Stimulated activated CD4-positive, alpha-beta T cell treated with anti-CD3 and anti-CD28 coated beads, Interleukin-1b, Interleukin-23, amount 100 ng/mL, for 1 hour (primary cell): ENCODE measurements at places on chromosomes 1 and 21.

DNA sequence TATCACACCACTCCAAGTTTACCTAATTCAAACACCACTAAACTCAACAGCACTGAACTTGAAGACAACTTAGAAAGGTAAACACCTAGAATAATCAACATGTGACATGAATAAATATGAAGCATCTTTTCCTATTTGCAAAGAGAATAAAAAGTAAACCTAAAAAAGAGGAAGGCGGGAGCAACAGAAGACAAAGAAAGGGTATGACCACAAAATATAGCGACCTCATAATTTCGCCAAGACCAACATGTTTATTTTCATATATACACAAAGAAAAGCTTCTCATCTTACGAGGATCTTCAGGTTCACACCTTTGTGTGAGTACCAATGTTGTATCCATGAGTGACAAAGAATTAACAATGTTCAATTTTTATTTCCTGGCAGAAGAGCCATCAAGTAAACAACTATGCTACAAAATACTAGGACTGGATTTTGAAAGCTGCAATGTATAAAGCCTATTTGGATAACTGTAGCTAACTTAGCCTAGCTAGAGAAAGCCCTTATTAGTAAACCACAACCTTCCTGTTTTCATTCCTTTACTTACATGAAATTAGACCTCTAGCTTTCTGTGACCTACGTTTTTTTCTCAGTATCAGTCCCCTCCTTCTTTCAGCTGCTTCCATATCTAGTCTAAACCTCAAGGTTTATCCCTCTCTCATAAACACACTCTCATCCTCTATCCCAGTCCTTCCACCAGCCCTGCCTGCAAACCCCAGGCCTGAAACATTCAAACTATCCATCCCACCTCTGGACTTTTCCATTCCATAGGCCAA lies 21.3 kb upstream of the PHTF1 start:
- DNase-seq = no peak

DNA sequence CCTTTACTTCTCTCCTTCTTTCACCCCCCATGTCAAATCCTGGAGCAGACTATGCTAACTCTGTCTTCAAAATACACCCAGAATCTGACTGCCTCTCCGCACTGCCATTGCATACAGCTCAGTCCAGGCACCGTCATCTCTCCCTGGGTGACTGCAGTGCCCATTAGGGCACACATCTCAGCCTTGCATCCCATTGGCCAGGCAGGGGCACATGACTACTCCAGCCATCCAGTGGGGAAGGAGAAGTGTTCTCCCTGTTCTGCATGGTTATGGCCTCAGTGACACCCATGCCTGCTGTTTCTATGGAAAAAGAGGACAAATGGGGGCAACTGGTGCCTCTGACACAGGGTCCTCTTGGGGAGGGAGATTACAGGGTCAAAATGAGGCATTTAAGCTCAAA lies 270.5 kb downstream of the MATN1 start:
- DNase-seq = no peak

- DNase-seq = no peak
These were observed 39.7 kb downstream of the HUNK start for GRCh38 chr21:31912501-31912900.

DNA sequence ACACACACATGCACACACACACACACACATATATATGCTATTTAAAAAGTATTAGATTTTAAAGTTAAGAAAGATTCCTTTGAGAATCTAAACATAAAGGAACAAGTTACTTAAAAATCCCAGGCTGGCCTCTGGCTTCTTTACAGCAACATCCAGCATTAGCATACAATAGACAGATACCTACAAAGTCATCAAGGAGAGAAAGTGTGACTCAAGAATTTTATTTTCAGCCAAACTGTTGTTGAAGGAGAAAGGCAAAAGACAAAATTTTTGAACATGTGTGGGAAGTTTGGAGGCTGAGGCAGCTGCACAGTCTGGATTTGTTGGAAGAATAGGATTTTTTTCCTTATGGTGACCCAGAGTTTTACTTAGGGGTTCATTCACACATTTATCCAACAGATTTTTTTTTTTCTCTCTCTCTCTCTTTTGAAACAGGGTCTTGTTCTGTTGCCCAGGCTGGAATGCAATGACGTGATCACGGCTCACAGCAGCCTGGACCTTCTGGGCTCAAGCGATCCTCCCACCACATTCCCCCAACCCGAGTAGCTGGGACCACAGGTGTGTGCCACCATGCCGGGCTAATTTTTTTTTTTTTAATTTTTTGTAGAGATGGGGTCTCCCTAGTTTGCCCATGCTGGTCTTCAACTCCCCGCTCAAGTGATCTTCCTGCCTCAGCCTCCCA lies 24.0 kb upstream of the SPOCD1 start:
- DNase-seq = no peak

DNA sequence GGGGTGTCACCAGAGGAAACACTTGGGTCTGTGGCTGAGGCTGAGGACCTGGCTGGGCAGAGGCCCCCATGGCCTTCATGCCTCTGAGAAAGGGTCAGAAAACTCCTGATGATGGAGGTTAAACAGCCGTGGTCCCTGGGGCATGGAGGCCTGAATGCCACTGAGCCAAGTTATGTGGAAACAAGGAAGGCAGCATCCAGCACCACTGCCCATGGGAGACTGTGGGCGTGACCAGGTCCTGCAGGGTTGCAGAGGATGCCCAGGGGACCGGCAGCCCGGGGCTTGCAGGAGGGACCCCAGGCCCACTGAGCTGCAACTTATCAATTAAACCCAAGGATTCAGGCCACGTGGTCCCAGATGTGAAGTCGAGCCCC lies 18.9 kb upstream of the COL6A2 start:
- no peak for DNase-seq

DNA sequence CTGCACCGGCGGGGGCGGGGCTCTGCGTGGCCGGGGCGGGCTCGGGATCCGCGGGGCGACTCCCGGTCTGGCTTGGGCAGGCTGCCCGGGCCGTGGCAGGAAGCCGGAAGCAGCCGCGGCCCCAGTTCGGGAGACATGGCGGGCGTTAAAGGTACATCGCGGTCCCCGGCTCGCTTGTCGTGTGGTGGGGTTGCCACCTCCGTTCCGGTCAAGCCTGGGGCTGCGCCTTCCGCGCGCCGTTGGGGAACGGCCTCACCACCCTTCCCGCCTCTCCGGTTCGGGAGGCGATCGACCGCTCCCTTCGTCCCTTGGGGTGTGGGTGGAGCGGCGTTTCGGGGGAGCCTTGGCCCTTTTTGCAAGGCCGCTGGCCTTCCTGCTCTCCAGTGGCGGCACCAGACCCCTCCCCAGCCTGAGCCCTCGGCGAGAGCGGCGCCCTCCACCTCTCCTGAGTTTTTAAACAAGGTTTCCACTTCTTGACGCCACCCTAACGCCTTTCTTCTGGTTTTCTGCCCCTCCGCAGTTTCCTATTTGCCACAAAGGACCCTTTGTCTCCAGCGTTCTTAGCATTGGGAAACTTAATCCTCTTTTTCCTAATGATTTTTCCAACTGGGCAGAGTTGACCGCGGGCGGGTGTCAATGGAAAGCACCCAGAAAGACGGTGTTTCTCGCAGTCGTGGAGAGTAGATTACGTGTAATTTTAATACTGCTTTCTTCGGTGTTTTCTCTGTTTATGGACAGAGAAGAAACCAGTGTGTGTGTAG lies at the start of the genes LEPR and LEPROT:
TSS of gene LEPR (plus strand) at position 79 of the 761 bp plus-strand sequence. CDS start 144,898 bp downstream, outside the sequence.
TSS of gene LEPROT (plus strand) at position 79 of the 761 bp plus-strand sequence. CDS start at position 136, 57 bp downstream.
- DNase-seq = no peak

GRCh38 chr1:886760-887159 lies 37.0 kb upstream of the SAMD11 start:
- DNase-seq = no peak

DNA sequence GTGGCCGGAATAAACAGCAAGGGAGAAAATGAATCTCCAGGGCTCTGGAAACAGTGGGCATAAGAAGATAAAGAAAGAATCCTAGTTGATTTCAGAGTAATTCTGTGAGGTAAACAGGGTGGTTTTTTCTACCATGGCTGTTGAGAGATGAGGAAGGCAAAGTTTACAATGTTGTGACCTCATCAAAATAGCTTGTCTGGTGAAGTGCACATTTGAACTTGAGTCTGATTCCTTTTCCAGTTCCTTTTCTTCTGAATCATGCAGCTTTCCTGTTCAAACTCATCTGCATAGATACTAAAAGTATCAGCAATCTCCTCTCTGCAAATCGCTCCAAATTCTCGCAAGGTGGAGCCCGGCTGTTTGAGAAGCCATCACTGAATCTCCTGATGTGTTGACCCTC lies 161.7 kb downstream of the PLPP3 start:
- no peak for DNase-seq

GRCh38 chr1:108080448-108080847 lies 115.5 kb upstream of the VAV3 start:
- DNase-seq = no peak

DNA sequence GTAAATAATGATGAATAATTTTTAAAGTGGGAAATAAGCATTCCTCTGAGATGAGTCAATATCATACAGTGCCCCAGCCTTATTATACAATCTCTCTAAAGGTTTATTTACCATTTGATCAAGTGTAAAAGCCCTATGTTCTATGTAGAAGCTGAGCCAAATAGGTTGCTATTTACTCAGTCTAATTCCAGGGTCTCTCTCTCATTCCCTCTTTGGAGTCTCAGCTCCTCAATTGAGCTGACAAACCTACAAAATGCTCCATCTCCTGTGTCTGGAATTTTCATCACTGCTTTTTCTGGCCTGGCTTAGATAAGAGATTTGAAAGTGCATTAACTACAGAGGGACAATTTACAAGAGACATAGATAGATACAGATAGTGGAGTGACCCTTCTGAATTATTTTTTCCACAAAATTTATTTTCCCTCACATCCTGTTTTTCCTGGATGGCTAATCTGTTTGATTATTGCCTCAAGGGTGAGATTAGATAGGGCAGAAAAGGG lies 24.8 kb upstream of the USH2A start:
- no peak for DNase-seq

DNA sequence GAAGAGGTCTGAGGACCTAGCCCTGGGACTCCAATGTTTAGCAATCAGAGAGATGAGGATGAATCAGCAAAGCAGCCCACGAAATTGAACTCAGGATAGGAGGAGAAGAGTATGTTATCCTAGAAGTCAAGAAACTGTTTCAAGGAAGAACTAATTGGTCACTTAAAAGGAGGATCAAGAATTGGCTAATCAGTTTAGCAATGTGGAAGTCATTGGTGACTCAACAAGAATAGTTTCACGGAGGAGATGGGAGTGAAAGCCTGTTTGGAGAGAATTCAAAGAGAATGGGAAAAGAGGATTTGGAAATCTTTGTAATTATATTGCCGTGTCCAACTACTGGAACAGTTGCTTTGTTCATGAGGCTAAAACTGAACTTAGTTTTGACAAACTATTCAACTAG lies 7.4 kb downstream of the HMCN1 start:
- no peak for DNase-seq

GRCh38 chr1:119738100-119738720 lies 26.5 kb downstream of the PHGDH start:
- no peak for DNase-seq

- no peak for DNase-seq
These were observed 409.8 kb downstream of the MATN1 start for GRCh38 chr1:30313584-30313983.

- no peak for DNase-seq
These were observed 206.6 kb downstream of the PBX1 start for GRCh38 chr1:164765557-164765956.

- no peak for DNase-seq
These were observed 239.1 kb downstream of the USP25 start for GRCh38 chr21:15968776-15969310.

DNA sequence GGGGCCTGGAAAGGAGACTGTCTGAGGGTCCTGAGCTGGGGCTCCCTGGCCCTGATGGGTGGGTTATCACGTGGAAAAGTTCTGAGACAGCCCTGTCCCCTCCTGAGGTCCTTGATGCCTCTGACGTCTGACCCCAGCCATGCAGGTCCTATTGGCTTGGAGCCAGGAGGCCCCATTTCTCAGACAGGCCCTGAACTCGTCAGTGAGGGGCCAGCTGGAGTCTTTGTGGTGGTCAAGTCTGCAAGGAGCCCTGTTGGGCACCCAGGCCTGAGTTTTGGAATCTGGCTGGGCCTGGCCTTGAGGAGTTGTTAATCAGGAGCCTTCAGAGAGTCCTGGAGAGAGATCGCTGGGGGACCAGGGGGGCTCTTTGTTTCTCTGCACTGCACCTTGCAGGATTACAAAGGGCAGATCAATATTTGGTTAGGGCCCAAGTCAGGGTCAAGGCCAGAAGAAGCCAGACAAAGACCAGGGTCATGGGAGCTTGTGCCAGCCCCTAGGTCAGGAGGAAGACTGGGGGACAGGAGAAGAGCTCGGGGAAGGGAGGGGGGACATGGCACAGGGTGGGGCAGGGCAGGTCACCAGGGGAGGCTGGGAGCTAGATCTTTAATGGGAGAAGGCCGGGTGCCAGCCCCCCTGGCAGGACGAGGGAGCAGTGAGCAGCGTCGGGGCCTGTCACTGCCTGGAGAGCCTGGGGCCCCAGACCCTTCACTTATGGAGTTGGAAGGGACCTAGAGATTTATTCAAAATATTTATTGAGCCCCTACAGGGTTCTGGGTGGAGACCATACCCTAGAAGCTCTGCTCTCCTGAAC lies 83.2 kb downstream of the PTPRU start:
- DNase-seq = no peak

- DNase-seq = no peak
These were observed 2.6 kb upstream of the NECTIN4 start for GRCh38 chr1:161091796-161092507.

GRCh38 chr1:234912548-234913277 lies 215.9 kb downstream of the TOMM20 start:
- no peak for DNase-seq

DNA sequence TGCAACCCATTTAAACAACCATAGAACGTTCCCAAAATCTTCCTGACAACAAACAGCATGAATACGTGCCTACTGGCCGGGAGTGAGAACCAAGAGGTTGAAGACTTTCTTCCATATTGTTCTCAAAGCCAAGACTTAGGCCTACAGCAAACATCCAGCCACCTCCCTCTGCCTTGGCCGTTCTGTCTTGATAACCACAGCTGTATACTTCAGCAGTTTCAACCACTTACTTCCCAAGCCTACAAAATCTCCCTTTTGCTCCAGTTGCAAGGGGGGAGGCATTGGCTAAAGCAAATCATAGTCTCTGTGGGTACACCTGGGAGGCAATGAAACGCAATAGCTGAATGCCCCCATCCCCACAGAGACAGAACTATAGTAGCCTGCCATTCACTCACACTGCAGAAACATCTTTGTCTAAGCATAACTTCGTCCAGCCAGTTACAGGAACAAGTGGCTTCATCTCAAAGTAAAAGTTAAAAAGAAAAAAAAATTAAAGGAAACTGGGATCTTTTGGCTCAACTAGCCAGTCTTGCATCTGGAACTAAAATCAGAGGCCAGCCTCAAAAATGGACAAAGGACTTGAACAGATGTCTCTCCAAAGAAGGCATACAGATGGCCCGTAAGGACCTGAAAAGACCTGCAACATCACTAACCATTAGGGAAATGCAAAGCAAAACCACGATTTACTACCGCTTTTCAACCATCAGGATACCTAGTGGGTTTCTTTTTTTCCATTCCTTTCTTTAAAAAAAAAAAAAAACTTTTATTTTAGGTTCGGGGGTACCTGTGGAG lies 186.0 kb downstream of the PSMG1 start:
- no peak for DNase-seq
